ENCODE measurements at places on chromosomes 5 and 9. TPM values are rescaled to one million over a fixed set of nuclear protein-coding genes. Genes with fewer than 3 reads are reported as not detected.

The TEX48 gene
- not detected for total RNA-seq

The ITK gene
- total RNA-seq, result 0.50 TPM

DNA sequence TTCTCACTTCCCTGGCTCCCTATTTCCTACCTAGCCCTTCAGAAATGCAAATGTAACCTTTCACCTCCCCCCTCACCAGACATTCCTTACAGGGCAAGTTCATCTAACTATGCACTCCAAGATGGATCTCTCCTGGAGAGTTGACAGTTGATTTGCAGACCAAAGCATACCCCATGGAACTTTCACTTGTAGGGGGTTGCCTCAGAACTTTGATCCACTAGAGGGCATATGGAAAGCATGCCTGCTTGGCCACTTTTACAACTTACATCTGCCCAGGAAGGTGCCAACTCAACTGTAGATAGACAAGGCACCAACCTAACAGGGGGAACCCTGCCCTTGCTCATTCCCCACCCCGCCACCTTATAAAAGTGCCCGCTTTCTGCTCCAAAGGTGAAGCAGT, 187.8 kb downstream of the NXNL2 start:
- no peak for DNase-seq

- no peak for DNase-seq
These were observed 40.4 kb downstream of the C5 start for GRCh38 chr9:121009650-121010049.

- DNase-seq, result no peak
These were observed 576.2 kb upstream of the CLINT1 start for GRCh38 chr5:158435161-158435616.

DNA sequence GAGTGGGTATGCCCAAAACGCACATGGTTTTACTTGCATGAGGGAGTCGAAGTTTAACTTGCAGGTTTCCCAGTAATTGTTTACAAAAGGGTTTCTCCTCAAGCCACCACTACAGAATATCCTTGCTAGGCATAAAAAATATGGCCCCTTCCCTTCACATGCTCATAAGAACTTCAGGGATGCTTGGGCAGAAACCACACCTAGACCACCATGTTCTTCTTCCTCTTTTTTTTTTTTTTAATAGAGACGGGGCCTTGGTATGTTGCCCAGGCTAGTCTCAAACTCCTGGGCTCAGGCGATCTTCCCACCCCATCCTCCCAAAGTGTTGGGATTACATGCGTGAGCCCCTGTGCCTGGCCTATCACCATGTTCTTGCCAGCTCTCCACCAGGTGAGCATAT, 18.6 kb upstream of the PLIN2 start:
- no peak for DNase-seq

DNA sequence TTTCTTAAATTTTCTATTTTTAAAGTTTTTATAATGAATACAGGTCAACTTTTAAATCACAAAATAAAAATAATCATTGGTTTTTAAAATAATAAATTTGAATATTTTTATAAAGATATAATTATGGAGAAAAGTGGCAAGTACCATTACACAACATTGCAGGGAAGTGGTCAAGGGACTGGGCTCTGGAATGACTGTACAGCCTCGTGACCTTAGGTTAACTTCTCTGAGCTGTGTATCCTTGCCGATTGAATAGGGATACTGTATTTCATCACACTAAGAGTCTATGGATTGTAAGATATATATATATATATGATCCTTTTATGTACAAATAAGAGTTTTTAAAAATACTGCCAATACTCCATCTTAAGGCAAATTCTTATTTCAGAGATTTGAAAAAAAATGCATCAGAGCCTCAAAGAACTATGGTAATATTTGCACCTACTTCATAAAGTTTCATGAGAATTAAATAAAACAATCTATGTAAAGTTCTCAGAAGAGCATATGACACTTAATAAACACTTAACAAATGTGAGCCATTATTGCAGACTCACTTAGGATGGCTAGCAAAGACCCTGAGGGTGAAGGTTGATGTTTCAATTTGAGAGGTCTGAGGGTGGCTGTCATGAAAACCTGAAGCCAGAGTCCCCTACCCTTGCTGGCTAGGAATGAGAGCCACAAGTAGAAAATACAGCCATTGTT, 136.5 kb downstream of the CCDC192 start:
- DNase-seq, result no peak

Data from ovary (tissue), 10 donors.